Mucosa of gallbladder (tissue), 1 donor: ENCODE measurements at places on chromosomes 16 and 17.

GRCh38 chr16:48949636-48950035 lies 332.0 kb downstream of the CBLN1 start:
- DNase-seq = no peak

DNA sequence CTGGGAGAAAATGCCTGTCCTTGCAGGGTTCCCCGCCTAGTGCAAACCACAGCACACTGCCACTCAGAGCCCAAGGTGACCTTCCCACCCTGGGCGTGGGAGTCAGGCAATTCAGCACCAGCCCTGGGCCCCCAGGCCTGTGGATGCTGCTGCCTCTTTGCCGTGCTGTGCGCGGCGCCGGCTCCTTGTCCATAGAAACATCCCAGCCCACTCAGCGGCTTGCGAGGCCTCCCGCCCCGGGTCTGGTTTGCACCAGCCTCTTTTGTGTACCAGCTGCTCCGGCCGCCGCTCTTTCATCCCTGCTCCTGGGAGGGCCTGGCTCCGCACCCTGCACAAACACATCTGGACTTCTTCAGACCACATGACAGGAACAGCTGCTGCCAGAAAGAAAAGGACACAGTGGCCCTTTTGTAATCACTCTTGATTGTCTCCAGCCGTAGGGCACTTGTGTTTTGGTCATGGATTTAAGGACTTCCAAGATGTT lies 75.4 kb upstream of the SDK2 start:
- peak; percentile 54 for DNase-seq

DNA sequence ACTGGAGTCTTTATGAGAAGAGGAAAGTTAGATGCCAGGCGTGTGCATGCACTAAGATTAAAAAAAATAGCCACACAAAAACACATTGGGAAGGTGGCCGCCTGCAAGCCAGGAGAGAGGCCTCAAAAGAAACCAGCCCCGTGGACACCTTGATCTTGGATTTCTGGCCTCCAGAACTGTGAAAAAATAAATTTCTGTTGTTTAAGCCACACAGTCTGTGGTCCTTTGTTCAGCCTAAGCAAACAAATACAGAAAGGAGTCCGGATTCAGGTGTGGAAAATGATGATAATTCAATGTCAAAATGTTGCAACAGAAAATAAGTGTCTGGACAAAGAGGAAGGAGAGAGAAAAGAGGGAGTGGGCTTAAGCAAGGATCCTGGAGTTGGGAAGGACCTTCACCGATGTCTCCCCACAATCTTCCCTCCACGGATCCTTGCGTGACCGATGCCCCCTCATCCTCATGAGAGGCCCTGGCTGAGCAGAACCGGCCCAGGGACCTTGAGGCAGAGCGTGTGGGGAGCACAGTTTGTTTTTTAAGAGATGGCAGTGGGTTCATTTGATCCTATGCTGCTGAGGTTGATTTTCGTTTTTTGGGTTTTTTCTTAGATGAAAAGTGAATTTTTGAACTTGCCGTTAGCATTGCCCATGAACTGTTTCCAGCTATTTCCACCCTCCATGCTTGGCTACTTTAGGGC lies 133.2 kb downstream of the IRX3 start:
- DNase-seq = no peak

DNA sequence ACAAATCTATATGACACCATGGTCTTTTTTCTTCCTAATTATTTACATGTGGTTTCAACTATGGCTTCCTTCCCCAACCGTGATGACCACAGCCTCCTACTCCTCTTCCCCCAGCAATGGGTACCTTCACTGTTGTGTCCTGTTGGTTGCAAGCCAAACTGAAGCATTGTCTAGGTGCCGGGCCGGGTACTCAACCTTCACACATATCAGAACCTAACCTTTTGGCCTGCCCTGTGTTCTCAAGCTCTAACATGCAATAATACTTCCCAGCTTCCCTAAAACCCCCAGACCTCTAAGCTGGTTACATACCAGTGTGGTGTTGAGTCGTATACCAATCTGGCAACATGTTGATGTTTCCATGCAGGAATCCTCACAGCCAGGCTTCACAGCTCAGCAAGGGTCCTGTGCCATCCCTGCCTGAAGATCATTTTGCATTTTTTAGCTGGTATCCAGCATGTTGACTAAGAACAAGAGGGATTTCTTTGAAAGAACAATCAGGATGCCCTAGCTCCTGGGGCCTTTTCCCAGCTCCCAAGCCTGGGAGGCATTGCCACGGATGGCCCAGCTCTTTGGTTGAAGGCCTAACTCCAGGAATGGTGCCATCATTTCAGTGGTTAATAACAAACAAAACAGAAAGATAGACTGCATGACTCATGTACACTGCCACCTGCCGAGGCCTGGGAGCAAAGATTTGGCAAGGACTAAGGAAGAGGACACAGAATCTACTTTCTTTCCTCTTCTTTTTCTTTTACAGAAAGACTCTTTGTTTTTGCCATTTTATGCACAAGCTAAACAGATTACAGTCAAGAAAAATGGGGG lies 373.7 kb upstream of the SALL1 start:
- no peak for DNase-seq

DNA sequence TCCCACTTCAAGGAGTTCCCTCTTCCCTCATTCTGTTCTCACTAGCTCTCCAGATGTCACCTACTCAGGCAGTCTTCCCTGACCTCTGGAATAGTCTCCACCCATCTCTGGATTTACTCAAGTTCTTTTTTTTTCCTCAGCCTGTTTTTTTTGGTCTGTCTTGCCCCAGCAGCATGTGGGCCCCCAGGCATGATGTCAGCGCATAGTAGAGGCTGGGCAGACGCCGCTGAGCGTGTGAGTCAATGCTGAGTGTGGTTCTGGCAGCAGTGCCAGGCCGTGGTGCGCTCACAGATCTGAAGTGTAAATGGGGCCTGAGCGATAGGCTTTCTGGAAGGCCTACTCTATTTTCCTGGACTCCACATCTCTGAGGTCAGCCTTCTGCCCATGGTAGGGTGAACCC lies 2.7 kb upstream of the KCNJ18 start:
- DNase-seq = no peak

DNA sequence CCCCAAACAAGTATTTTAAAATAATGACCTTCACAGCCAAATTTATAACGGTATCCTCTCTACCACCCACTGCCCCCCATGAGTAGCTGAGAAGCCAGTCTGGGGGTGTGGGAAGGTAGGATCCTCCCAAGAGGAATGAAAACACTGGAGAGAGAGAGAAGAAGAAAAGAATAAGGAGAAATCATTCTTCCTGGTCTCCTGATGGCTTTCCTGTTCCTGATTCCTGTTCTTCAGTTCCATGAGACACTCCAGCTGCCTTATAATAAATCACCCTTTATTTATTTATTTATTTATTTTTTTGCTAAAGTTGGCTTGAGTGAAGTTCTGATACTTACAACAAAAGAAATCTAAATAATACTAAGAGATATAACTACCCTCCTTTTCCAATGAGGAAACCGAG lies 56.4 kb upstream of the FAM20A start:
- no peak for DNase-seq

- DNase-seq = no peak
Measured at GRCh38 chr16:23378921-23379320, 74.1 kb downstream of the COG7 start.

DNA sequence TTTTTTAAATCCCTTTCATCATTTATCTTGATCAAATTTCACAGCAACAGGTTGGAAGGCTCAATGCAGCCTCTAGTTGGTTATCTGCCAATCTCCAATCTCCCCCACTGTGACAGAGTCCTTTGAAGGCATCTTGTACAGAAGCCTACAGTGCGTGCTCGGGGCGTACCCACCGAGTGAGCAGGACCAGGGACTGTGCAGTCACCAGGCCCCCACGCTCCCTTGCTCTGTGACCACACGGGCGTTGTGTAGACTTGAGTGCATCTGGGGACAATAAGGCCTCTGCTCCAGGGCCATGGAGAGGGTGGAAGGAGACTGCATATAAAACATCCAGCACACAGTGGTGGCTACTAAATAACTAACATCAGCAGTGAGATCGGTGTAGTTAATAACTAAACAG lies 63.4 kb downstream of the GTF3C1 start:
- DNase-seq = no peak

GRCh38 chr17:75516619-75517296 lies 430 bp downstream of the TSEN54 start:
- DNase-seq = no peak

DNA sequence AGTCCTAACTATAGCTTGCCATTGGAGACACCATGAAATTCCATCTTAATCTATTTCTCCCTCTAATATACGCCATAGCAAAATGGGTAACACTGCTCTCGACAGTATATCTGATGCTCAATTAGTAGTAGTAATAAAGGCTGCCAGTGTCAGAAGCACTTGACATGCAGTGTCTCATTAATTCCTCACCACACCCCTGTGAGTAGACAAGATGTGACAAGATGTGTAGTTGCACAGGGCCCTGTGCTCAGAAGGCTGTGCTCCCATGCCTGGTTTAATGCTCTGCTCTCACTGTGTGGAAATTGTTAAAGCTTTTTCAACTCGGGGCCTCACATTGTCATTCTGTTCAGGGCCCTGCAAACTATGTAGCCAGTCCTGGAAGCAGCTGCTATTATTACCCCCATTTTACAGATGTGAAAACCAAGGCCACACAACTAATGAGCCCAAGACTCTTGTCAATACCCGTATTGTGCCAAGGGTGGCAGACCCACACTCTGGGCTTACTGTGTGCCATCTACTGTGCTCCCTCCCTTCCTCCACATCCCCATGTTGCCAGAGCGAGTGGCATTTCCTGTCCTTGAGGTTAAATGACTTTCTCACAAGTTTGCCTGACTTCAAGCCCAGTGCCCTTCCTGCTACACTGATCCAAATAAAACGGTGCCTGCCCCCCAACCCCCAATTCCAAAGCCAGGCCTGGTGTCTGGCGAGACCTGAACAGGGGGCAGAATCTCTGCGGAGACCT lies 287.3 kb upstream of the CCL2 start:
- no peak for DNase-seq

- DNase-seq = peak; percentile 85
Measured at GRCh38 chr16:1137604-1138003, 15.3 kb upstream of the CACNA1H start.

GRCh38 chr16:72783716-72784318 lies 264.1 kb downstream of the ZFHX3 start:
- no peak for DNase-seq

GRCh38 chr17:38984666-38985065 lies 17.5 kb upstream of the FBXO47 start:
- no peak for DNase-seq

- DNase-seq = no peak
Measured at GRCh38 chr16:72940886-72941285, 107.0 kb downstream of the ZFHX3 start.

DNA sequence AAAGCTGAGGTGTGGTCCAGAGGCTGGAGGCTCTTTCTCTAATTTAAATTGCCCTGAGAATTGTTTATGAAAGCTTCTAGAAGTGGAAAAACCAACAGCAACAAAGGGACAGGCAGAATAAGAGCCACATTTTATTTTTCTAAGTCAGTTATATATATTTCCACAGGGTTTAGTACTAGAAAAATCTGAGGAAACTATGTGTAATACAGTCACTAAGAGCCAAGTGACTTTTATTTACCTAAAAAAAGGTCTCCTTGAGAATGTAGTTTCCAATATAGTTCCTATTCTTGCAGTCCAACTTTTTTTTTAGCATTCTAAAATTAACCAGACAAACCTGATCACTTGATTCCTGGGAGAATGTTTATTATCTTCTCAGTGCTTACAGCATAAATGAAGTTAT lies 296.6 kb upstream of the MYOCD start:
- DNase-seq = no peak

DNA sequence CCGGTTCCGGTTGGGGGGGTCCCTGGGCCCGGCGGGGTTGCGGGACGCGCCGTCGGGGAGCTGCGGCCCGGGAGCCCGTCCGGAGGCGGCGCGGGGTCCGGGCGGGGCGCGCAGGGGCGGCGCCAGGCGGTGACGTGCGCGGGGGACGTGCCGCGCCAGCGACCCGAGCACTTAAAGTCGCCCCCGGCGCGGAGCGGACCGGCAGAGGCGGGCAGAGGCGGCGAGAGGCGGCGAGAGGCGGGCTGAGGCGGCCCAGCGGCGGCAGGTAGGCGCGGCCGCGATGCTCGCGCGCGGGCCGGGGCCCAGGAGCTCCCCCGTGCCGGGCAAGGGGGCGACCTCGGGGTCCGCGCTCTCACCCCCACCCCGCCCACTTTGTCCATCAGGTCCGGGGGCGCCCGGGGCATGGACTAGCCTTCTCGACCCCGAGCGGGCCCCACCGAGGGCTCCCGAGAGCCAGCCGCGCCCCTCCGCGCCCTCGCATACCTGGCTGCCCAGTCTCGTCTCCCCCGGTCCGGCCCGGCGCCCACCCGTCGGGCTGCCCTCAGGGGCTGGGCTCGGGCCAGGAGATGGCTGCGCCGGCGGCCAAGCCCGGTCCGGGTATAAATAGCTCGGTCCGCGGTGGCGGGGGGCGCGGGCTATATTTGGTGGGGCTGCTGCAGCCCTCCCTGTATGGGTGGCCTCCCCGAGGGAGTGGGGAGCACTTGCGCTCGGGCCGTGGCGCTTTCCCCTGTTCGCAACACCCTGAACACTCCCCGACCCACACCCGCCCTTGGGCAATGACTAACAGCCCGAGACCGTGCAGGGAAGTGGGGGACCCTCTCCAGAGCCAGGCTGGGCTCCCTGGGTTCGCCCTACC lies at the start of gene SLC16A3:
SLC16A3 (plus strand) TSS at position 201 of the 856 bp plus-strand sequence. CDS start 6,967 bp downstream, outside the sequence.
- DNase-seq = no peak

- DNase-seq = peak; percentile 21
Measured at GRCh38 chr16:1706386-1707192, 594 bp downstream of the MAPK8IP3 start.

DNA sequence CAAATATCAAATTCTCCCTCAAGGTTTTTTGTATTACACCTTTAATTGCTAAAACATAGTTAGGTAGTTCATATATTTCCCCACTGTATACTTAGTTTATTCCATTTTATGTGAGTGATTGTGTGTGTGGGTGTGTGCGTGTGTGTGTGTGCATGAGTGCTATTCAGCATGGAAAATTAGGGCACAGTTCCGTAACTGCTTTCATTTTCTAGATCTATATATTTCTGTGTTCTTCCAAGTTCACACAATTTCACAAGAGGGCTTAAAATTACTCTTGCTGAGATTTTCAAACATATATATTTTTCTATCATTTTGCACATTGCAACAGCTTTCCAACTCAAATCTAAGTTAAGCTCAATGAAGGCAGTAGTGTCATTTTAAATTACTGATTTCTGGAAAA lies 782.9 kb upstream of the SOX9 start:
- DNase-seq = no peak

GRCh38 chr17:66963909-66964771 lies at the start of gene CACNG4:
Gene CACNG4, plus strand, starts transcription at chr17:66964707. Its CDS starts 205 bp downstream, at chr17:66964912.
- no peak for DNase-seq

DNA sequence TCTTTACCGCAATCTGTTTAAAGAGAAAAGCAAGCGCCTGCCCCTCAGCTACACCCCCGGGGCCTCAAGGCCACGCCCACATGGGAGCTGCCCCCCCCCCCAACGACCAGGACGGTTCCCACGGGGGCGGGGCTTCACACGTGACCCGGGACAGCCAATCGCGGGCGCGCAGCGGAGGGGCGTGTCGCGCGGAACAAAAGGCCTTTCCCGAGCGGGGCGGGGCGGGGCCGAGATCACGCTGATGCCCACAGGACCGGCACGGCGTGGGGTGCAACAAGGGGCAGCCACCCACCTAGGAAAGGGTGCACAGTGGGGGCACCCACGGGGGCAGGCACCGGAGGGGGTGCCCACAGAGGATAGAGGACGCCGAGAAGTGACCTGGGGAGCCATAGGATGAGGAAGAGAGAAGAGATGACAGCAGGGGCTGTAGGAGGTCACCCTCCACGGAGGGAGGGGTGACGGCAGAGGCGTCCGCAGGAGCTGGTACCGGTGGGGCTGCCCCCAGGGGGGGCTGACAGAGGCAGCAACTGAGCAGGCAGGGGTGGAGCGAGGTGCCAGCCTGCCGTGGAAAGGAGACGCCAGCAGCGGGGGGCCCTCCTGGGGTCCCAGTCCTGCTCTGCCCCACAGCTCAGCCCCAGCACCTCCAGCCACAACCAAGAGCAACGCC lies 6.2 kb downstream of the UNKL start:
- DNase-seq = peak; percentile 94

- DNase-seq = no peak
Measured at GRCh38 chr16:67310561-67310960, 16.0 kb downstream of the KCTD19 start.
